ENCODE measurements at places on chromosomes 5 and 9.

- no peak for DNase-seq
Measured at GRCh38 chr5:164721656-164722055, 1216.2 kb downstream of the MAT2B start.

- DNase-seq = no peak
Measured at GRCh38 chr5:1776831-1777230, 22.8 kb downstream of the MRPL36 start.

DNA sequence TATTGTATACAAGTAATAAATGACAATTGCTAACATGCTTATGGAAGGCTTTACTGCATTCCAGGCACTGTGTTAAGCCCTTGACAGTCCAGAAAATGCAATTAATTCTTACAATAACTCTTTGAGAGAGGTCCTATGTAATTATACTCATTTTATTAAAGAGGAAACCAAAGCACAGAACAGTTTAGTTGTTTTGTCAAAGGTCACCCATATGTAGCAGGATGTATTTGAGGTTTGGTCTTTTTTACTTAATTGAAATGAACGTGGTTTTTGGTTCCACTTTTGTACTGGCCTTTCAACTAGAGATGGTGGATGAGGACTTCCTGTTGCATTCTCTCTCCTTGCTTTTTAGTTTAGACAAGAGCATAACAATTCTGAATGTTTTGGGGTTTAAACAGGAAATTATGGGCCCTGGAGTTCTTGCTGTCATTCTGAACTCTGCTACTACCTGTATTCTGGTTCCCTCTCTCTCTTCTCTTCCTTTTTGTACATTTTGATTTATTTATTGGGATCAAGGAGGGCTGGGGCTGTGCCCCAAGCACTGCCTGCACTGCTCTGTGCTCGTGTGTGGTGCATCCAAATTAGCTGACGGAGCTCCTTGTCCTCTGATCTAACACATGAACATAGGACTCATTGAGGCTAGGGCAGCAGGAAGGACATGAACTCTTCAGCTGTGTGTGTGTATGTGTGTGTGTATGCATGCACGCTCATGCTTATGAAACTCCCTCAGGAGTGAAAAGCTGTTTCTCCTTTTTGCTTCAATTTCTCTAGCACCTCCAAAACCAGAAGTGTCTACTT lies 47.4 kb downstream of the SLC28A3 start:
- no peak for DNase-seq

GRCh38 chr5:43304525-43304924 lies 8.7 kb downstream of the HMGCS1 start:
- DNase-seq = no peak

- no peak for DNase-seq
Measured at GRCh38 chr5:106258591-106259125, 1412.1 kb downstream of the EFNA5 start.

DNA sequence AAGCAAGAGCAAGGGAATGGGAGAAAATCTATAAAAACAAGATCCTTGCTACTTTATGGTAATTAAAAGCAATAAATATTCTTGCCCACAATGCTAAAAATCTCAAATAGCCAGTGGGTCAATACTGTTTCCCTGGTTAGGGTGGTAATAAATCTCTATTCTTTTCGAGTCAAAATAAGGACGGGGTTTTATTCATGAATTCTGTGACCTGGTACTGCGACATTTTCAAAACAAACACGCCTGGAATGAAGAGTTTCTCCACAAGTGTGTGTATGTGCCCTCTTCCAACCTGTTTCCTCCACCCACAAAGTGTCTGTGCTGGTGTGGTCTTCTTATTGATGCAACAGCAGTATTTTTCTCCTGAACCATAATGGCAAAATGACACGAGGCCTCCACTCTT lies 358.8 kb upstream of the BRINP1 start:
- DNase-seq = no peak

- DNase-seq = no peak
Measured at GRCh38 chr5:170466988-170467707, 36.7 kb upstream of the KCNIP1 start.

DNA sequence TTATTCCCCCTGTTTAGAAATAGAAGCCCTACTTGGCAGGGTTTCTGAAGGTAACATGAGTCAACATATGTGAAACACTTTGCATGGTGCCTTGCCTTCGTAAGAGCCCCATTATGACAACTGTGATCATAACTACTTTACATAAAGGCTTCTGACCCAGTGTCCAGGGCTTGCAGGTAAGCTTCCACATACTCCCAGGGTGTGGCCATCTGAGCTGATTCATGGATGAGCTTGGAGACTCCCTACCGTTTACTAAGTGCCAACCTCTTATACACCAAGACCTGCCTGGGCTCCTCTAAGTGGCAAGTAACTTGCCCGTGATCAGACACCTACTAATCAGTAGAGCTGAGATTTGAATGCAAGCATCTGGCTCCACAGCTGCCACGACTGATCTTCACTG lies 62.8 kb upstream of the C5orf58 start:
- DNase-seq = no peak

DNA sequence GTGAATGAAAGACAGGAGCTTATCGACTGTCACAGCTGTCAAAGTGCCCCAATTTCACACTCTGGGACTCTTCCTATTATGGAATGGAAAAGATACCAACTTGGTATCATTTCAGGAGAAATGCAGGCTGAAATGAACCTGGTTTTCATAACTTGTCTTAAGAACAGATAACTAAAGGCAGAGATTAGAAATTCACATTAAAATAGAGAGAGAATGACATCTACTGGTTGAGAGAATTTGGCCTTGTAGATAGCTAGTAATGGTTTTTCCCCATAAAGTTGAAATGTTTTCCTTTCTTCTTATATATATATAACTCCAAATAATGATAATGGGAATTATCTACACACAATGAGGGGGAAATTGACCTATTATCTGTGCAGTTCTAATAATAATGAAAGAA lies 600.2 kb upstream of the CCNG1 start:
- DNase-seq = no peak

DNA sequence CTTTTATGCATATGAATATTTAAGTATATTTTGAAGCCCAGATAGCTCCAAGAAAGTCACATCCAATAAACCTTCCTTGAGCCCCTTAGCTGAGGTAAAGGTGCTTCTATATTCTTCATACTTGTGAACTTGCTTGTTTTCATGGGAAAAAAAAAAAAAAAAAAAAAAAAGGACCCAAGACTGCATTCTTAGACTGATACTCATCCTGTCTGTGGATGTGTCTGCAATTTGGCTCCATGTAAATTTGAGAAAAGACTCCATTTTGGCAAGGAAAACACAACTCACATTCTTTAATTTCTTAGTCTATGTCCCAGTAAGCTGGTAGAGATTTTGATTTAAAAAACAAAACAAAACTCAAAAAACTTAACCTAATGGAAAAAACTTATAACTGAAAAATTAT lies 238.3 kb downstream of the FBXL17 start:
- no peak for DNase-seq

- no peak for DNase-seq
Measured at GRCh38 chr5:178388386-178389025, 155.9 kb upstream of the PHYKPL start.

DNA sequence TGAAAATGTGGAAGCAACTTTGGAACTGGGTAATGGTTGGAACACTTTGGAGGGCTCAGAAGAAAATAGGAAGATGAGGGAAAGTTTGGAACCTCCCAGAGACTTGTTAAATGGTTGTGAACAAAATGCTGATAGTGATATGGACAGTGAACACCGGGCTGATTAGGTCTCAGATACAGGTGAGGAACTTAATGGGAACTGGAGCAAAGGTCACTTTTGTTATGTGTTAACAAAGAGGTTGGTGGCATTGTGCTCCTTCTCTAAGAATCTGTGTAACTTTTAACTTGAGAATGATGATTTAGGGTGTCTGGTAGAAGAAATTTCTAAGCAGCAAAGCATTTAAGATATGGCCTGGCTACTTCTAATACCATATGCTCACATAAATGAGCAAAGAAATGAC lies 36.4 kb upstream of the CXCL14 start:
- DNase-seq = no peak

DNA sequence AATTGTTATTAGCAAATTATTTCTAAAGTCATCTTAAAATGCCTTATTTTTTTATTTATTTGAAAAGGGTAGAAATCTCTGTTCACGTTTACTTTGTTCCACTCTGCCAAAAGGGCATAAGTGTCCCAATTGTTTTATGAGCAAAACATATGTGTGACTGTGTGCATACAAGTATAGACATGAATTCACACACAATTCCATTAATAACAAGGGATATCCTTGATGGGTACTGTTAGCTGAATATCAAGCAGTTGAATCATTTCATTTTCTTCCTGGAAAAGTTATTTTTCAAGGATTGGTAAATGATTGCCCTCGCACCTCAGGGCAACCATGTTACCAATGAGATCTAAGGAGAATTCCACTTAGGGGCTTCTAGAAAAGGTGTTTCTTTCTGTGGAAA lies 92.1 kb upstream of the TAF11L2 start:
- DNase-seq = no peak

DNA sequence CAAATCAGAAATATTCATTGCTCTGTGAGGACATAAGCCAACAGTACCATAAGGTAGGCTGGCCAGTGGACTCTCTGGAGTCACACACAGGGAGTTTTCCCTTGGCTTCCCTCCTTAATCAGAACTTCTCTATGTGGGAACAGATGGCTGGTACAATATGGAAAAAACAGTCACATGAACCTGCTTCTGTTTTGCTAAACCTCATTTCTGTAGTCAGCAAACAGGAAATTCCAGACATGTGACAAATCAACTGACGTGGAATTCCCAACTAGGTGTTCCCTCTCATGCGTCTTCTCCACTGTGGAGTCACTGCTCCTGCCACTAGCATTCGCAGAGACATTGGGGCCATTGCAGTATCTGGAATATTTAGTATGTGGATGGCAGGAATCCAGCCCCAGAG lies 617.6 kb downstream of the KIF4B start:
- no peak for DNase-seq

DNA sequence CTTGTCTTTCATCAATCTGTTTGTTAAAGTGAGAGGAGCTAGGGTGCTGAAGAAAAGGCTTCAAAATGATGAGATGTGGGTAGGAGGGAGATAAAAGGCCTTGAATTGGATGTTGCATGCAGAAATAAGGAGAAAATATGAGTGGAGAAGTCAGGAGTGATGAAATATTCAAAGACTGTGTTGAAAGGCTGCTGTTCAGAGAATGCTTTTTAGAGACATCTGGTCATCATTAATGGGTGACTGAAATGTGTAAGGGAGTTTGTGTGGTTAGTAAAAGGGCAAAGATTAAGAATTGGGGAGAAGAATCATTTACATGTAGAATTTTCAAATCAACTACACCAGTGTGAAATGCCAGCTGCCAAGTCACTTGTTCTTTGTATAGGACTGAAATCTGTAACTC lies 383.9 kb downstream of the MAT2B start:
- DNase-seq = no peak

DNA sequence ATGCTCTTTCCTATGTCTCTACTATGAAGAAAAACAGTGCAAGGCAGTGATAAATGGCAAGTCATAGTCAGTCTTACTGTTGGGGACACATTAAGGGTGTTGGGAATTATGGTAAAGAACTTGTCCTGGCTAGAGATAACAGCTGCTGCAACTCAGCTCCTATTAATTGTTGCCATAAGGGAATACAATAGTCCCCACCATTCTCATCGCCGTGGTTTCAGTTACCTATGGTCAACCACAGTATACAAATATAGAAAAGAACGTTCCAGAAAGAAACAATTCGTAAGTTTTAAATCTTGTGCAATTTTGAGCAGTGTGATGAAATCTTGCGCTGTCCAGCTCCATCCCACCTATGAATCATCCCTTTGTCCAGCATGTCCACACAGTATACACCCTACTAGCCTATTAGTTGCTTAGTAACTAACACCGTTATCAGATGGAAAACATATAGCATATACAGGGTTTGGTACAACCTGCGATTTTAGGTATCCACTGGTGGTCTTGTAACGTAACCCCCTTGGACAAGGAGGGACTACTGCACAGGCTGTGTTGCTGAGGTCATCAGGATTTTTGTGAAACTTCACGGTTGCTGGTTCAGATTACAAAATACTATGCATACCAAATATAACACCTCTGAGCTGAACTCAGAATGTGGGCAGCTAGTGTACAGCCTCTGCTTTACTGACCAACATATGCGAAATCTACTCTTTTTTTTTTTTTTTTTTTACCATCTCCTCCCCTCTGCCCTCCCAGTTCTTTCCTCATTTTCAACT lies 53.5 kb downstream of the ZFR start:
- DNase-seq = no peak

DNA sequence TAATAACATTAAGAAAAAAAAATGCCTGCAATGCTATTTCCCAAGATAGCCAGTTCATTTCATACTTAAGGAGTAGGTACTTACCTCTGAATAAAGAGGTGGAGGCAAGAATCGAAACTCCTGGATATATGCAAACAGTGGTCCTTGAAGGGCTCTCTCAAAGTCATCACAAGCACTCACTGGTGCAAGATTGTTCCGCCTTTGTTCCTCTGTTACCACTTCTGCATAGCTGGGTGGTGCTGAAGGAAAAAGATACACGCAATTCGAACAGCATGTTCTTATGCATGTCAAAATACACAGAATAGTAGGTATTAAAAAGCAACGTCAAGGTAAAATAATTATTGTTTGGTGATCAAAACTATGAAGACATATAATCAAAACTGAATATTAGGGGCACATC lies 9.5 kb downstream of the ARRDC3 start:
- no peak for DNase-seq

DNA sequence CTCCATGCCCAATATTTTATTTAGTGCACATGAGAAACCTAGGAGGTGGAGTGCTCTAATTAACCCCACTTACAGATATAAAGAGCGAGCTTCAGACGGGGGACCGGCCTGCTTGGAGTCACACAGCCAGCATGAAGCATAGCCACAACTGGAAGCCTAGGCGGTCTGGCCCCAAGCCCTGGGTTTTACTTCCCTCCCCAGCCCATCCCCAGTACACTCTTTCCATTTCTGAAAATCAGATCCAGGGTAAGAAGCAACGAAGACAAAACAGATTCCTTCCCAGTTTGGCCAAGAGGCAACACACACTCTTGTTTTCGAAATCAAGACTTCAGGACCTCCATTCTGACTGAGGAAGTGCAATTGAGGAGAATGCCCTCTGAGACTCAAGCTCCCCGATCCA lies 27.1 kb downstream of the KCNMB1 start:
- DNase-seq = peak; percentile 66

DNA sequence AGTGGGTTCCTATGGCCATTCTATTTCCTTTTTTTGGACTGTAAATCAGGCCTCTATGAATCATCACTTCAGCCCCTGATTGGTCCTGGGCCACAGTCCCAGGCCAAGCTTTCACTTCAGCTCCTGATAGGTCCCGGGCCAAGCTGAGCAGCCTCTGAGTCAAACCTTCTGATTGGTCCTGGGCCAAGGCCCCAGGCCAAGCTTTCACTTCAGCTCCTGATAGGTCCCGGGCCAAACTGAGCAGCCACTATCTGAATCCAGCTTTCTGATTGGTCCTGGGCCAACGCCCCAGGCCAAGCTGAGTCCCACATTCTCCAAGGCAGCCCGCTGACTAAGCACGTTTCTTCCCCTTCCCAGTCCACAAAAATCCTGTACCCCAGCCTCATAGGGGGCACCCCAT lies 1972.9 kb upstream of the ACO1 start:
- DNase-seq = no peak

DNA sequence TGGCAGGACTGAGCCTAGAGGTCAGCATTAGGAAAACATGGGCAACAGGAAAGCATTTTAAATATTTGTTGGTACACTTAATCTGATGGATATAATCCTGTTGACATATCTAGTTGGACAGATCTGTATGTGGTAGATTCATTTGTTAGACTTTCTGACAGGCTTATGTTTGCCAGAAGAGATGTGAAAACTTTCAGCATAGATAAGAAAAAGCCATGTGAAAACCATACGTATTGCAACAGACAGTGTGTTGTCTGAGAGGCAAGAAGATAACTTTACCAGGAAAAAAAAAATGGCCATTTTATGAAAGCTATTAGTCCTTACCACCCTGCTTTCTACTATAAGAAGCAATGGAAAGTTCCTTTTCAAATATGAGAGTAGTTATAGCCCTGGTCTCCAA lies 1902.2 kb upstream of the C9orf72 start:
- no peak for DNase-seq

All from right forelimb (tissue), 1 donor.